ENCODE measurements at places on chromosomes 13 and 19.

- DNase-seq, result no peak
Measured at GRCh38 chr13:112746044-112746443, 56.2 kb downstream of the ATP11A start.

DNA sequence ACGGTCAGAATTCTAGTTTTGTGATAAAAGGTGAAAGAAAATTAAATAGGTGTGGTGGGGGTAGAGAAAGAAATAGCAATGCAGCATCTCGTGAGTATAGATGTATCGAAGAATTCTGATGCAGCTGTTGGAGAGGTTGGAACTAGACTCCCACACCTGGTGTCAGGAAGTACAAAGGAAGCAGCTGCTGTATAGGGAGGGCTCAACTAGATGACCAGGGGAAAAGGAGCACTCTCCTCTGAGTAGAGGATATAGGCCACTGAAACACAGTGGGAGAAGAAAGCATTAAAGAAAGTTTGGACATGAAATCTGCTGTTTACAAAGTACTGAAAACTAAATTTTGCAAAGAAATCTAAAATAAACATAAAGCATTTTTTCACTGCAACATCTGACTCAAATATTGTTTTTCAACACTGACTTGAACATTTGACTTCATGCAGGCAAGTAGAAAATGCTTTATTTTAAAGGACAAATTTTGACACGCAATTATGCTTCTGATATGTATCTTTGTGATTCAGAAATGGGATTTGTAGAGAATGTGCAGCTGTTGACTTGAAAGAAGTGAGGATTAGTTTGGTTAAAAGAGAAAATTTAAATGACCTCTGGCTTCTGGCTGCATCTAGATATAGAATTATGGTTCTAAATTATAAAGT, 82.2 kb downstream of the MIPEP start:
- no peak for DNase-seq

- DNase-seq, result peak; percentile 63
Measured at GRCh38 chr19:49875857-49876421, 1.2 kb downstream of the AKT1S1 start.

DNA sequence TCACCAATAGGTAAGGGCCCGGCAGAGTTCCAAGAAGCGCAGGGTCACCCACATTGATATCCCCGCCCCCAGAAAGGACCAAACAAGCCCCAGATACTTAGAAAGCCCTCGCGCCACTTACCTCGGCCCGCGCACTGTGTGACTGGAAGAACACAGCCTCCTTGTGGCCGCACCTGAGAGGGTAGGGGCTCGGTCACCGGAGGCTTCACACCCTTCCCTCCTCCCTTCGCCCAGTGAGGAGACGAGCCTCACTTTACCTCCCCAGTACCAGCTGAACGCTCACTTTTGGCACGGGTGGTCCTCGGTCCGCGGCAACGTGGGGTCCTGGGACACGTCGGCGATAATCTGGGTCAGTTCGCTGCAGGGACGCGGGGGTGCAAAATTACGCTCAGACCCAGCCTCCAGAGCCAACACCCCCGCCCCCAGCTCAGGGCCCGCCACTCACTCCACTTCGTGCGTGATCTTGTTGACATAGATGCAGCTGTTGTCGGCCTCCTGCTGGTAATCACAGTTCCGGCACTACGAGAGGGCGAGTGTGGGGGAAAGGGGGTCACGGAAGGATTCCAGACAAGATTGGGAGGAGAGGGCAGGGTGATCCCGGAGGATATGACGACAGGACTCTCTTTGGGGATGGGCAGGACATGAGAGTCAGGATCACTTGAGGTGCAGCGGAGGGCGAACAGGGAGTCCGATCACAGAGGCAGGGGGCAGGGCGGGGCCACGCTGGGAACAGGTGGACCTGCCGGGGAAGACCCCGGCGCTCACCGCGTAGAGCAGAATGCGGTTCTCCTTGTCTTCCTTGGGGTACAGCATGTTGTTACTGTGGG, 568 bp downstream of the POLR2I start:
- DNase-seq, result peak; percentile 51

- DNase-seq, result peak; percentile 11
Measured at GRCh38 chr13:114089341-114089740, 43.1 kb downstream of the RASA3 start.

DNA sequence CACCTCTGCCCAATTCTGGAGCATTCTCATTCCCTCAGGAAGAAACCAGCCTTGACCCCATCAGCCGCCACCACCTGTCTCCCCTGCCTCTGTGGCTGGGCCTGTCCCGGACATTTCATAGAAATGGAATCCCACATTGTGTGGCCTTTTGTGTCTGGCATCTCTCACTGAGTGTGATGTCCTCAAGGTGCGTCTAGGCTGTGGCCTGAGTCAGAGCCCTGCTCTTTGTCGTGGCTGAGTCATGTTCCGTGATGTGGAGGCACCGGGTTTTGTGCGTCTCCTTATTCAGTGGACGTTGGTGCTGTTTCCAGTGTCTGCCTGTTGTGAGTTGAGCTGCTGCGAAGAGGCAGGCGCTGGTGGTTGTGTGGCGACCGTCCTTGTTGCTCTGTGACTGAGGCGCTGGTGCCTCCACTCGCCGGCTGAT, 3.5 kb downstream of the FZR1 start:
- DNase-seq, result no peak

GRCh38 chr19:18418483-18419194, 559 bp upstream of the SSBP4 start:
- DNase-seq, result no peak

- no peak for DNase-seq
Measured at GRCh38 chr13:76730220-76730619, 156.0 kb downstream of the KCTD12 start.

- DNase-seq, result peak; percentile 88
Measured at GRCh38 chr19:47296036-47296435, 13.6 kb upstream of the C5AR1 start.

- DNase-seq, result no peak
Measured at GRCh38 chr13:37175996-37176395, 70.5 kb upstream of the CSNK1A1L start.

DNA sequence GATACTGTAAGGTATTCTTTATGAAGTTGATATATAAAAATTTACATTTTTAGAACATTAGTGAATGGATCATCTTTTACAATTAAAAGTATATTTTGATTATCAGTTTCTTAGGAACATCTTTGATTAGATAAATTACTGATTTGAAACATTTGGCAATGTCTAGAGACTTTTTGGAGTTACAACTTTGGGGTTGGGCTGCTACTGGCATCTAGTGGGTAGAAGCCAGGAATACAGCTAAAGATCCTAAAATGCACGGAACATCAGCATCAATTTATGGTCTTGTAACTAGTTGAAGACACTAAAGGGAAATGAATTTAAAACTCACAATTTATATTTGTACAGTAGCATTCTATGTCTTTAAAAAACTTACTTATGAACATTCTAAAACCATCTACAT, 19.9 kb downstream of the POMP start:
- DNase-seq, result no peak

GRCh38 chr19:48444129-48444935, 1.5 kb upstream of the GRWD1 start:
- no peak for DNase-seq

GRCh38 chr19:33191501-33191900, 2.6 kb upstream of the LRP3 start:
- no peak for DNase-seq

DNA sequence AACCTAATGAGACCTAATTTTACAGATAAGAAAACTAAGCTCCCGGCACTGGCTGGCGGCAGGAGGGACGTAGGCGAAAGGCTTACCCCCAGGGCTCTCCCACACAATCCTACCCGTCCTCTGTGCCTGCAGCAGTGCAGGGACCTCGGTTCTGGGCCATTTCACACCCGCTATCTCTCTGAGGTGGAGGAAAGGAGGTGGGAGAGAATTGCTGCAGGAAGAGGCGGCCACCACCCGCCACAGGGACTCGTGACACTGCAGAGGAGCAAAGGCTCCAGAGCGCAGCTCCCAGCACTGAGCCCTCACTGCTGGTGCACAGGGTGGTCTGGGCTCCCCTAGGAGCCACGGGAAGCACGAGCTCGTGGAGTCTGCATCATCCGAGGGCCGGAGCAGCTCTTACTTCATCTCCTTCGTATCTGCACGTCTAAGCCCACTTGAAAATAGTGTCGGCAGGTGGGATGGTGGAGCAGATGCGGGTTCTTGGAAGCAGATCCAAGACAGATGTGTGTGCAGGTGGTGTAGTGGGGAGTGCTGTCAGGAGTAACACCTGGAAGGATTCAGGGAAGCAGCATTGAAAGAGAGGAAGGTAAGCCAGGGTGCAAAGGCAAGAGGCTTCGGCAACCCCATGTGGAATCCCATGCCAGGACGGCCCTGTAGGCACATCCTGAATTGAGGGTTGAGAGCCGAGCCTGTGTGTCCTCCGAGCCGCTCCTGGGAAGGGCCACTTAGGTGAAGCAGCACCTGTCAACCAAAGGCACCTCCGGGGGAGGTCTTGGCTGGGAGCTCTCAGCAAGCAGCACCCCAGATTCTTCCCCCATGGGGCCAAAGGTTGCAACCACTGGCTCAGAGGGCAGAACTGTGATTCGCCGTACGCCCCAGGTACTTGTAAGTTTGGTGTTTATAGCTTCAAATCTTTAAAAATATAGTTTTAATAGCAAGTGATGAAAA, 115.8 kb upstream of the SPACA7 start:
- DNase-seq, result no peak

- DNase-seq, result no peak
Measured at GRCh38 chr13:40940841-40941240, 78.3 kb downstream of the ELF1 start.

- DNase-seq, result no peak
Measured at GRCh38 chr13:102863590-102863989, 17.8 kb downstream of the ERCC5 start.

DNA sequence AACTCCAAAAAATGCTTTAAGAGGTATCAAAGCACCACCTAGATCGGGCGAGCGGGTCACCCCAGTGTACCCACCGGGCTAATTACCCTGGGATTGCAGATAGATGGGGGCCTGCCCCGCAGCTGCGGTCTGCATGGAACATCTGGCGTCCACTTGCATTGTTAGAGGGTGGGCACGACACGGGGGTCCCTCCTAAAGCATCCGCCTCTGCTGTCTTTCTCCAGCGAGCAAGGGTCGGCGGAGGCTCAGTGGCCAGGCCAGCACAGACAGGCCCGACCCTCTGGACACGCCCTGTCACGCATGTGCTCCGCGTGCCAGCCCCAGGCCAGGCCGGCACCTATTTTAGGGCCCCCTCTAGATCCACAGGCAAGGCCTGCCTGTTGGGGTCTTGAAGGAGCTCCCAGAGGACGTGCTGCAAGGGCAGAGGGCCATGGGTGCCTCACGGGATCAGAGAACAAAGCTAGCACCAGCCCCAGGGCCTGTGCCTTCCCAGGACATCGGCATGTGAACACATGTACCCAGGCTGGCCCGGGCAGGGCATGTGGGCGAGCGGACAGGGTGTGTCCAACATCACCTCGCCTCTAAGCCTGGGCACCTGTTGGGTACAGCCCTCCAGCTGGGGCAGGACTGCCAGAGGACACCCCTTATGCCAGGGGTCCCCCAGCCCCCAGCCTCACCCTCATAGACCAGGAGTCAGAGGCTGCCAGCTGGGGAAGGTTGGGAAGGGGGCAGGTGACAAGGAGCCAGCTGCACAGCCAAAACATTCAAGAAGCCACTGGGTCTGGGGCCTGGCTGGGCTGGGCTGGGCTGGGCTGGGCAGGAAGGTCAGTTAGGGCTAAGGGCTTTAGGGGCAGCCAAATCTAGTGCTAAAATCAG, 35.6 kb upstream of the NANOS3 start:
- DNase-seq, result no peak

DNA sequence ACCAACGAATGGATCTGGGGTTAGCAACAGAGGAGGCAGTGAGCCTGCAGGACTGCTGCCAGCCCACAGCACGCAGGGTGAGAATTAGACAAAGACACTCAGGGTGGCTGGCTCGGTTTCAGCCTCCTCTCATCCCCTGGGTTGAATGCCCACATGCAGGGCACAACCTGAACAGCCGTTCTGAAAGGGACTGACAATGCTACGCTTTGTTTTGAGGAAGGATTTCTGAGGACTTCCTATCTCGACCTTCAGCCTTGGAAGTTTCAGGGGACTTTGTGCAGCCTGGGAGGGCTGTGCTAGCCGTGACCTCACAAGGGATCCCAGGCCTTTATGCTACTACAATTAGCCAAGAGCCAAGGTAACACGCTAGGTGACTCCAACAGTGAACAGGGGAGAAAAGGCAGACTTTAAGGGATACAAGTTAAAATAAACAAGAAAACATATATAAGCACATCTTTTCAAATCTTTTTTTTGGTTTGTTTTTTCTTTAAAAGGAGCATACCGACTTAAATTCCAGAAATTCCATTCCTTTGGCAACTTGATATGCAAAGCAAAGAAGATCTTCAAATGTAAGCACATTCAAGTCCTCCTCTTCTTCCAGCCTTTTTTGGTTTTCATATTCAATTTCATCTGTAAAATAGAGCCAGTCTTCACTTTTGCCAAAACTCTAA, 34.5 kb upstream of the URAD start:
- DNase-seq, result peak; percentile 21

GRCh38 chr13:26698392-26699196, 62.0 kb downstream of the GPR12 start:
- peak; percentile 88 for DNase-seq

DNA sequence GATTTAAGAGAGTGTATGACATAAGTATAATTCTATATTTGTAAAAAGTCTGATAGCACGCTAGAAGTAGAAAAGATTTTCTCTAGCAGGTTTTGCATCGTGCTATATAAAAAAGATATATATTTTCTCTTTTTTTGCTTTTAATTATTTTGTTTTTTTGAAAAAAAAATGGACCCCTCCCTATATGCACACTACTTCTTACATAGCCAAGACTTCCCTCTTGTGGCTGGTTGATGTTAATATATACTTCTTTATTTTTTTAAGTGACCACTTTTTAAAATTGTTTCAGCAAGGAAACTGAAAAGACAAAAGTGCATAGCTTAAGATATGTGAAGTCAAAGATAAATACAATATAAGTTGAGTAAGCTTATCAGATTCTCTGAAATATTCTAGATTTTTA, 1202.8 kb downstream of the DIAPH3 start:
- no peak for DNase-seq

DNA sequence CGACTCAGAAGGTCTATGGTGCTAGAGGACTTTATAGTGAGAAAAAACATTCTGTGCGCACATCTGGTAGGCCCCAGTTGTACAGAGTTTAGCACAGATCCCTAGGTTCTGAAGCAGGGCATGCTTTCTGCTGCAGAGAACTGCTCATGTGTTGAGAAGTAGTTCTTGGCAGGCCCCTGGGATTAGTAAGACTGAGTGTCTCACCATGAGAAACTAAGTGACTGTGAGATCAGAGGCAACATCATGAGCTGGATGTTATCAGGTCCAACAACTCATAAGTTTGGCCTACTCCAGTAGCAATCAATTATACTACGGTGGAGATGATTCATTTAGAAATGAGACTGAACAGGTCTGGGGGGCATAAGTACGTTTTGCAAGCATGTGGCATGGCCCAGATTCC, 507.4 kb upstream of the KLF12 start:
- DNase-seq, result no peak

- DNase-seq, result no peak
Measured at GRCh38 chr13:78306519-78307206, 296.7 kb downstream of the POU4F1 start.

DNA sequence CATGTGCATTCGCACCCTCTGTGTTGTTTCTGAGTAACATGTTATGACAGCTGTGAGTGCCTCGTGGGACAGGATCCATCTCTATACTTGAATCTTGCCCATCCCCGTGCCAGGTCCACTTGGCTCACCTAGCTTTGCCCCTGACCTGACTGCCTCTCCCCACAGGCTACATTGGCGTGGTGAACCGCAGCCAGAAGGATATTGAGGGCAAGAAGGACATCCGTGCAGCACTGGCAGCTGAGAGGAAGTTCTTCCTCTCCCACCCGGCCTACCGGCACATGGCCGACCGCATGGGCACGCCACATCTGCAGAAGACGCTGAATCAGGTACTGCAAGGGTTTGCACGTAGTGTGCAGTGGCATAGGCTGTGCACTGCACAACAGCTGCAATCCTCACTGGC, 53.2 kb downstream of the TMED1 start:
- no peak for DNase-seq
